ENCODE measurements at places on chromosomes 3 and 15.

DNA sequence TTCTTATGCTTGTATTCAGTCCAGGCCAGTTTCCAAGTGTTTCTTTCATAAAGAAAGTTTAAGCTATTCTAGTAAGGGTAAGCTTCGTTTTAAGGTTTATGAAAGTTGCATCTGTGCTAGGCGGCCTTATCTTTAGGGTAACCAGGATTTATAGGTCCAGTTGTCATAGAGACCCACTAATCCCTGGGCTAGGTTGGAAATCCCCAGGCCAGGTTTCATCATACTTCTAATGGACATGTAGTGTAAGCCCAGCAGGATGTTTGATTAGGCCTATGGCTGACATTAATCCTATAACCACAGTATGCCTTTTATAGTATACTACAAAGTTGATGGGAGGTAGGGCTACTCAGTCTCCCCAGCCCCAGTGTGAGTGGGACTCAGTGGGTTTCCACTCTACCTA is 312.4 kb downstream of the CACNA2D3 start:
- DNase-seq: no peak

DNA sequence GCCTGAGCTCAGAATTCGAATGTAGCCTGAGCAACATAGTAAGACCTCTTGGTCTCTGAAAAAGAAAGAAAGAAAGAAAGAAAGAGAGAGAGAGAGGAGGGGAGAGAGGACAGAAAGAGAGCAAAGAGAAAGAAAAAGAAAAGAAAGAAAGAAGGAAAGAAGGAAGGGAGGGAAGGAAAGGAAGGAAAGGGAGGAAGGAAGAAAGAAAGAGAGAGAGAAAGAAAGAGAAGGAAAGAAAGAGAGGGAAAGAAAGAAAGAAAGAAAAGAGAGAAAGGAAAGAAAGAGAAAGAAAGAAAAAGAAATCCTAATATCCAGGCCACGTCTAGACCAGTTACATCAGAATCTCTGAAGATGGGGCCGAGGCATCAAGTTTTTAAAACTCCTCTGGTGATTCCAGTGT is 50.7 kb downstream of the PPM1L start:
- DNase-seq: no peak

GRCh38 chr3:115323380-115323779 is 176.3 kb upstream of the ZBTB20 start:
- DNase-seq: no peak

GRCh38 chr3:122146466-122146865 is 37.0 kb upstream of the CASR start:
- no peak for DNase-seq

DNA sequence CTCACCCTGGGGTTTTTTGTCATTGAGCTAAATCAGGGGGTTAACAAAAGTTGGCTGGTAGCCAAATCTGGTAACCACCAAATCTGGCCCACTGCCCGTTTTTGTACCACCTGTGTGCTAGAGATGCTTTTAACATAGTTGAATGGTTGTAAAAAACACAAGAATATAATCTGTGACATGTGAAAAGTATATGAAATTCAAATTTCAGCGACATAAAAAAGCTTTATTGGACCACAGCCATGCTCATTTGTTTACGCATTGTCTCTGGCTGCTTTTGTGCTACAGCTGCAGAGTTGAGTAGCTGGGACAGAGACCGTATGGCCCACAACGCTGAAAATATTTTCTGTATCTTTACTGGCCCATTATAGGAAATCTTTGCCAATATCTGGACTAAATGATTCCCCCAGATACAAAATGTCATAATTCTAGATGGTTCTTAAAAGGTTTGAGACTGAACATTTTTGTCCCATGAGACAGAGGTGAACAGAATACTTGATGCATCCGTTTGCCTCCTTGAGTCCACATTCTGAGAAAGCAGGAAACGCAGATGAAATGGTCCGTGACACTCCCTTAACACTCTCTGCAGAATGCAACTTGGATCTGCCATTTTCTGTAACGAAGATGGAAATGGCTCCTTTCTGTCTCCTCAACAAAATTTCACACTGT is 120.9 kb upstream of the PDZRN3 start:
- no peak for DNase-seq

GRCh38 chr3:98732286-98733052 is 30.7 kb upstream of the ST3GAL6 start:
- no peak for DNase-seq

DNA sequence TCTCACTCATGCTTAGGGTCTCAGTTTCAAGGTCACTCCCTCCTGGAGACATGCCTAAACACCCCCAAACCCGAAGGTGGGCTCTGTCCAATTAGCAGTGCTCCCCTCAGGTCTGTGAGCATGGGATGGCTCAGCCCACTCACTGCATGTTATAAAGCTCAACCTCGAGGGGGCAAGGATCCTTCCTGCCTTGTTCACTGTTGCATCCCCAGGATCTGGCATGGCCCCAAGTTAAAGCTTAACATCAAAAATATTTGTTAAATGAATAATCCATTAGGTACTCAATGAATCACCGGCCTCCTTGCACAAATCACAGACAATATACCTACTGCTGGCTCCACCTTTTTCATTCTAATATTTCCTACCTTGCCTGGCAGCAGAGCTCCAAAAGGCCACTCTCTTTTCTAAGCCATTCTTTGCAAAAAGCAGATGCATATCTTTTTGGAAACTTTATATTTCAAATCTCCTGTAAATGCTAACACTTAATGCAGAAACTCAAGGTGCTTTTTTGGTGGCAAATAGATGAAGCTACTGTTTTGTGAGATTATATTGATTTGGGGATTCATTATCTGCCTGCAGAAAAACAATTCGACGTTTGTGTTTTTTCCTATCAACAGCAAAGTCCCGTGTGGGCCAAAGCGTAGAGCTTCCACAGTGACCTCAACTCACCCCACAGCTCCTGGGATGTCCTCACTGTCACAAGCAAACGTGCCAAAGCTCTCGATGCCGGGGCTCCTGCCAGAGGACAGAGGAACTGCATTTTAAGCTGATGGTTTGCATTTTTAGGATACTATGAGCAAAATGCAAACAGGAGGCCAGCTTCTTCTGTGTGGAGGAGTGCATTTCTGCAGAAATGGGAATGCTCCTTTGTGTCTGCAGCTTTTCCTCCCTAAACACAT is 35.4 kb downstream of the PCOLCE2 start:
- no peak for DNase-seq

- no peak for DNase-seq
Measured at GRCh38 chr15:50304836-50305235, 39.3 kb upstream of the HDC start.

- DNase-seq: no peak
Measured at GRCh38 chr15:77243135-77243534, 172.2 kb upstream of the TSPAN3 start.

DNA sequence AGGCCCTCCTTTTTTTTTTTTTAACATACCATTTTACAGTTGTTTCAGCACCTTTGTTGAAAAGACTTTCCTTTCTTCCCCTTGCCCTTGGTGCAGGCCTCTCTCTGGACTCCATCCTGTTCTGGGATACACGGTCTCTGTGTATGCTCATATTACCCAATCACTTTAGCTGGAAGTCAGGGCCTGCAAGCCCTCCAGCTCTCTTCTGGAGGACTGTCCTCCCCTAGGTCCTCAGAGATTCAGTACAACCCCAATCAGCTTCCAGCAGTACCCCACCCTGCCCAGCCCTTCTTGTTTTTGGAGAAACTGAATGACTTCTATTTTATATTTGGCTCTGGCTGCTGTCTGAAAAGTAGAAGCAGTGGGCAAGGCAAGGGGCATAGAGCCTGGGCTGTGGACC is 270.8 kb downstream of the KLF13 start:
- no peak for DNase-seq

GRCh38 chr15:69154078-69154477 is 6.4 kb upstream of the GLCE start:
- no peak for DNase-seq
